ENCODE measurements at places on chromosomes 16 and 17.

DNA sequence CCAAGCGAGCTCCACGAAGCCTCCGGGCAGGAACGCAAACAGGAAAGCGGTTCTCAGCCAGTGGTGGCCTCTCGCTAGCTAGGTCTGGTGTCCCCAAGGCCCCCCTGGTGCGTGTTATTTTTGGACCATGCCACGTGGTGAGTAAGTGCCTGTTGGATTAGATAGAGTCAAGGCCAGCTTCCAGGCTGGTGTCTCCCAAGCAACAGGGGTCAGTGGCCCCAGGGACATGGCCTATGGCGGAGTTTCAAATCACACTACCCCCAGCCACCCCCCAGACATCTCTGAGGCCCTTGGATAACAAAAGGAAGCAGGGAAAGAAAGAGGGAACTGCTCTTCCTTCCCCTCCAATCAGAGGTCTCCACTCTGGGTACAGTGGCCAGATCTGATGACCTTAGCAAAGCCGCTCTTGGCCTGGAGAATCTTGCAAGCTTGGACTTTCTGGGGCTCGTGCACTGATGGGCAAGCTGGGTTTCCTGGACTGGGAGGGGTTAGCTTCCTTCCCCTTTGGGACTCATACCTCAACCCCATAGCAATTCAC is 58.2 kb downstream of the MAF start:
- no peak for DNase-seq

- DNase-seq = no peak
These were observed 3.5 kb downstream of the CEMP1 start for GRCh38 chr16:2527784-2528100.

GRCh38 chr16:75317532-75317931 is 66.1 kb upstream of the BCAR1 start:
- no peak for DNase-seq

GRCh38 chr17:44220213-44221083 is 973 bp upstream of the UBTF start:
- DNase-seq = no peak

GRCh38 chr16:5428932-5429331 is 331.3 kb upstream of the EEF2KMT start:
- DNase-seq = no peak

GRCh38 chr16:46691726-46692125 is 2.3 kb downstream of the ORC6 start:
- no peak for DNase-seq

GRCh38 chr17:27521281-27522027 is 65.2 kb downstream of the KSR1 start:
- no peak for DNase-seq

DNA sequence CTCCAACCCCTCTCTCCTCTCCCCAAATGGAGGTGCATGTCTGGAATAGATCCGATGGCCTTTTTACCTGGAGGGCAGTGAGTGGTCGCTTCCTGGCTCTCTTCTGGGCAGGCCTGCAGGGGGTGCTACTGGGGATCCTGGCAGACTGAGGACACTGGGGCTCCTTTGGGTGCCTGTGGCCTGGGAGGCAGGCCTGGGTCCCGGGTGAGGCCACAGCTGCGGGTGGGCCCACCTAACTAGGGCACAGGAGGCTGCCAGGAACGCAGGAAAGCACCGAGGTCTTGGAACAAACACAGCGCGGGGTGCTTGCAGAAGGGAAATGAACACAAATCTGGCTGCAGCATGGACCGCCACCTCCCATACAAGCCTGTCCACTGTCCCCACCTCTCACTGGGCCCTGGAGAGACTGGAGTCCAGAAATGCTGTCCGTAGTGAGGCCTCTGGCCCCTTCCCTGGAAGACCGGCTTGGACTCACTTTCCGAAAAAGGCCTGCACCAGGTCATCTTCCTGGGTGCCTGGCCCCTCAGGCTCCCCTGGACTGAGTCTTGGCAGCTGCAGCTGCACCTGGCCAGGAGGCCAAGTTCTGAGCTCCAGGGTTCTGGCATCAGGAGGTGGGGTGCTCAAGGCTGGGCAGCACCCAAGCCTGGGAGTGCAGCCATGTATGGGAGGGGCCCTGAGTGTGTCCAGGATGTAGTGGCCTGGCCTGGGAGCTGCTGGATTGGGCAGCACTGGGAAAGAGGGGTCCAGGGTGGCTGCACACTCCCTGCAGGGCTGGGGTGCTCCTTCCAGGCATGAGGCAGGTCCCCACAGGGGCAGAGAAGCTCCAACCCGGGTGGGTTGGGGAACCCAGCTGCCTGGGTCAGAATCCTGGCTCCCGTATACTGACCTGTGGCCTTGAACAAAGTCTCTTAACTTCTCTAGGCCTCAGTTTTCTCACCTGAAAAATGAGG is 195.1 kb downstream of the IRF8 start:
- no peak for DNase-seq

DNA sequence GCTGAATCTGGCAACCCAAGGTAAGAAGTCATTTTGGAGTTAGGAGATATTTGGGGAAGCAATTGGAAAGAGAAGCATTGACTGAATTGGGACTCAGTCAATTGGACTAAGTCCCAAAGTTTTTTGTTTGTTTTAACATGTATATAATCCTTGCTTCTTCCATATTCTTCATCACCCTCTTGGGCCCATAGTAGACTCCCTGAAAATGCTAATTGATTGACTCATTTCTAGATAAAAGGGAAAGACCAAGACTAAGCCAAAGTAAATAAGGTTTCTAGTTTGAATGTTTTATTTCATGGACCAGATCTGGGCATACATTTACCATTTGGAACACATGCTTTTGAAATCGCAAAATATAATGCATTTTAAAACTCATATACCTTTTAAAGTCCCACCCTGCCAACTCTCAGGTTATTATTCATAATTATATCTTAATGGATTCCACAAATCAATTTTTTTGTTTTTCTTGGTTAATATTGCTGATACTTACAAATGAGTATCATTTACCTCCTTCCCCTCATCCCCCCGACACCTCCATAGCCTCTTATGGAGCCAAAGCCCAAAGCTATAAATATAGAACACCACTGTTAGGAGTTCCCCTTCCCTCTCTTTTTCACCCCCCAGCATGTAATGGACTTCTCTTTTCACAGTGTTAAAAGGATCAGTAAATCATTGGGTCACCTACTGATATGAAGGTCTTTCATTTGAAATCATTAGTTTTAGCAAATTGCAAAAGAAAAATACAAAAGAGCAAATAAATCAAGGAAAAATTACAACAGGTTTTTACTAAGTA is 674.0 kb upstream of the SOX9 start:
- no peak for DNase-seq

- DNase-seq = no peak
These were observed 127.3 kb downstream of the MGAT5B start for GRCh38 chr17:76995387-76996105.

GRCh38 chr16:20242568-20243255 is 84.6 kb downstream of the GP2 start:
- no peak for DNase-seq

- DNase-seq = no peak
These were observed 39.0 kb downstream of the ZNF423 start for GRCh38 chr16:49816875-49817274.

- DNase-seq = no peak
These were observed 18.0 kb downstream of the ITGAM start for GRCh38 chr16:31277659-31278260.

GRCh38 chr17:81165246-81166032 is at the start of gene PVALEF:
PVALEF (plus strand) TSS chr17:81165507; CDS start chr17:81181227, 15,720 bp downstream.
- no peak for DNase-seq

DNA sequence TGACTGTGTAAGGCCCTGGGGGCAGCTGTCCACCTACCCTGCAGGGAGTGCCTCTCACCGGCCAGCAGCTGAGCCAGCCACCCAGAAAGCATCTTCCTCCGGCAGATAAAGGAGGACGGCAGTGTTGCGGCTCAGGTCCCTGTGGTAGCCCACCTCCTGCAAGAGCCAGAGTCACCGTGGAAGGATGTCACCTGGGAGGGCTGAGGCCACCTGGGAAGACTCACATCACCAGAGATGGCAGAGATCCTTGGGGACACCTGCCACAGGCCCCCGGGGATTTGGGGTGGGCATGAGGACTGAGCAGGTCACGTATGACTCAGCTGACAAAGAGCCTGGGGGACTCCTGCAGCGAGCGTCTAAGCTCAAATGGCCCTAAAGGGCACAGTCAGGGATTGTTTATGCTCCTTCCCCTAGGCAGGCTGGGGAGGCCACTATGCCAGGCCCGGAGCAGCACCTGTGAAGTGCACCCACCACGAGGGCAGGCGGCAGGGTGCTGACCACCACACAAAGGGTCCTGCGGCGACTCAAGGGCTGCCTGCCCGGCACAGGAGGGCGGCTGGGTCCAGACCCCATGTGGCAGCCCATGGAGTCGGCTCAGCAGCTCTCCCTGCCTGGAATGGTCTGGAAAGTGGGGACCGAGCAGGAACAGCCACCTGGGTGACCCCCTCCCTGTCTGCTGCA is 44.1 kb downstream of the TNFRSF13B start:
- DNase-seq = no peak

GRCh38 chr17:38465391-38466345 is 37.4 kb downstream of the ARHGAP23 start:
- DNase-seq = no peak

DNA sequence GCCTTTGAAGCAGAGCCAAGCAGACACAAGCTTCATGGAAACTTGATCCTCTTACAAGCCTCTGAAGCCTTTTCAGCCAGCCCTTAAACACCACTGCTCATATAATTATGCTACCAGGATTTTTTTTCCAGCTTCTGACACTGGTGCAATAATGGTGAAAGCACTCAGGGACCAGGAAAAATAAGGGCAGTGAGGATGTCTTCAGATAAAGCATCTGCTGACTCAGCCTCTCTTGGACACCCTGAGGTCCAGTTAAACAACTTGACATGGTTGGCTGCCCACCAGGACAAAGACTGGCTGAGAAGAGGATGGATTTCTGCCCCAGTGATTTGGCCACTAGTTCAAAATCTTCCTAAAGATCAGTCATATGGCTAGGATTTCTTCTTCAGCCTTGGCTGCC is 124.2 kb upstream of the N4BP1 start:
- no peak for DNase-seq

DNA sequence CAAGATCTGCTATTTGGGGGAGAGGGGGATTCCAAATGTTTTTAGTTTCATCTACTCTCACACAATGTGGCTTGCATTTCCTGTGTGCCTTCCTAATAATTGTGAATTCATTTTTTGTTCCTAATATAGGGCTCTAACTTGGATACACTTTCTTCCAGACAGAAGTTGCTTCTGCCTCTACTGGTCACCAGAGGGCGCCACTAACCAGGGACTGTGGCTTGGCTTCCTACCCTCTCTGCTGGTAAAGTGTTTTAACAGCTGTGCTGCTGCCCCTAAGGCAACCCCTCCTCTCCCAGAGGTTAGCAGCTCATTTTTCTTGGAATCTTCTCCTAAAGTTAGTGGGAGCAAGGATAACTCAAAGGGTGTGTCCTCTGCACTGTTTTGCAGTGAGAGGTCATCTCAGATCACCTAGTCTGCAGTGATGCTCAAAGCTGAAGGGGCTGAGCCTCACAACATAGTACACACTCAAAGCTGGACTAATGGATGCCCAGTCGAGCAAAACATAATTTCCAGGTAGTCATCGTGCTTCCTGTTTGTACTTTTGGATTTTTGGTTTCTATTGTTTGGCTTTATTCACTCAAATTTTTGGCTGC is 5.0 kb upstream of the PRSS54 start:
- DNase-seq = no peak

- no peak for DNase-seq
These were observed 5.5 kb upstream of the NCBP3 start for GRCh38 chr17:3851461-3852100.

GRCh38 chr16:31009894-31010584 is 399 bp downstream of the STX1B start:
- no peak for DNase-seq

DNA sequence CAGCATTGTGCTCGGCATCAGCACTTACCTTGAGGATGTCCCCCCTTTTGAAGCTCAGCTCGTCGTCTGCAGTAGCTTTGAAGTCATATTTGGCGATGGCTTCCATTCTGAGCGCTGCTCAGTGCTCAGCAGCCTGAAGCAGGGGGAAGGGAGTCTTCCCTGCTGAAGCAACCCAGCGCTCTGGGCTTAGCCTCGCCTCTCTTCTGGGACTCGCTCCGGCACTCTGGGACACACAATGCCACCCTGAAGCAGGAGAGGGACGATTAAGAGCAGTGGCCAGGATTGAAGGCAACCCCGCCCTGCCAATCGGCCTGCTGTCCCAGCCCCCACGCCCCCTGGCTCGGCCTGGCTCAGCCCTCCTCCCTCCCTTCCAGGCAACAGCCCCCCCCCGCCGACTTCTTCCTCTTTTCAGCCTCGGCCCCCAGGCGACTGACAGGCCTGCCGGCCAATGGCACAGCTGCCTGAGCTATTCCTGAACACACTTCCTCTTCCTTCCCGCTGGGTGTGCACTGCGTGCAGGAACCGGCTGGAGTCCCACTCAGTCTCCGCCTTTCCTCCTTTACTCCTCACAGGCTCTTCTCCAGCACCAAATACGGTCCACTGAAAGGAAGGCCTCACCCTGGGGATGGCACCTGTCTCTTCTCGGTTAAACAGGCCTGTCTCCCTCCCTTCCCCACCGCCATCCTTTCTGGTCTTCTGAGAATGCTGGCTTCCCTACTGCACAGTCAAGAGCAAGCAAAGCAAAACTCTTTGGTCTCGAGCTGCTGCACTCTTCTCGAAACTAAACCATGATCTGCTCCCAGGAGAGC is 11.8 kb downstream of the GRB2 start:
- peak; percentile 95 for DNase-seq

DNA sequence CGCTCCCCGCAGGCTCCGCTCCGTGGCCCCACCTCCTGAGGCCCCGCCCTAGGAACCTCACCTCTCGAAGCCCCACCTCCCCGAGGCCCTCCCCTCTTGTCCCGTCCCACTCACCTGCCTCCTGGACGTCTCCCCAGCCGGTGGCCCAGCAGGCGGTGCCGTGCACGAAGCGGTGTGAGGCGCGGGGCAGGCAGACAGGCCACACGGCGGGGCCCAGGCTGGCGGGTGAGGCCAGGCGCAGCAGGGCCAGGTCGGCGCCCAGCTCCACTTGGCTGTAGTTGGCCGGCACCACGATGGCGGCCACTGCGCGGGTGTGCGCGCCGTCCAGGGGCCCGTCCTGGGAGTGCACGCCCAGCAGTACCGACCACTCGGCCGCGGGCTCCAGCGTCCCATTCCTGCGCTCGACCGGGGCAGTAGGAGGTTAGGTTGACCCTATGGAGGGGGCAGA is 1.6 kb downstream of the PRSS36 start:
- DNase-seq = no peak

- no peak for DNase-seq
These were observed 151.0 kb downstream of the IRX3 start for GRCh38 chr16:54135361-54136275.

DNA sequence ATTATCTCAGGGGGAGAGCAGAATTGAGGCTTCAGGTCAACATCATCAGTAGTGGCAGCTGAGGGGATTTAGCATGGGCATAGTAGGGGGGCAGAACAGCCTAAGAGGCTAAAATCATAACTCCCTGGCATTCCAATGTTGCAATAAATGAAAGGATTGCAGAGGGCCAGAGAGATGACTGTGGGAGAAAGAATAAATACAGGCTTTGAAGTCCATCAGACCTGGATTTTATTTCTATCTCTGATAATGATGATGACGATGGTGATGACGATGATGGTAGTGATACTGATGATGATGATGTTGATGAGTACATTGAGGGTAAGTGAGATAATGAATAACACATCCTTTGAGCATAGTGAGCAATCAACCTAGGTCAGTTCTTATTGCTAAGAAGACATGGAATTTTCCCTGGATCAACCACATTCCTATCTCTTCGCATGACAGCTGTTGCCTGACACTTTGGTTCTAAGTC is 107.4 kb upstream of the CDH11 start:
- DNase-seq = no peak
